Cerebellum (tissue), 4 donors: ENCODE measurements at places on chromosomes 3 and 15. TPM values are rescaled to one million over a fixed set of nuclear protein-coding genes. Genes with fewer than 3 reads are reported as not detected.

- DNase-seq = no peak
Observed at GRCh38 chr15:94631608-94632007, 400.2 kb downstream of the MCTP2 start.

GRCh38 chr3:52645549-52645948, 40.2 kb downstream of the PBRM1 start:
- DNase-seq = no peak

The TUSC7 gene
- total RNA-seq = not detected

The PARP15 gene
- 0.36 TPM for total RNA-seq

- peak; percentile 70 for DNase-seq
Observed at GRCh38 chr3:192566706-192567290, 160.5 kb downstream of the FGF12 start.

GRCh38 chr15:41655716-41656115, 4.5 kb upstream of the MGA start:
- DNase-seq = no peak

DNA sequence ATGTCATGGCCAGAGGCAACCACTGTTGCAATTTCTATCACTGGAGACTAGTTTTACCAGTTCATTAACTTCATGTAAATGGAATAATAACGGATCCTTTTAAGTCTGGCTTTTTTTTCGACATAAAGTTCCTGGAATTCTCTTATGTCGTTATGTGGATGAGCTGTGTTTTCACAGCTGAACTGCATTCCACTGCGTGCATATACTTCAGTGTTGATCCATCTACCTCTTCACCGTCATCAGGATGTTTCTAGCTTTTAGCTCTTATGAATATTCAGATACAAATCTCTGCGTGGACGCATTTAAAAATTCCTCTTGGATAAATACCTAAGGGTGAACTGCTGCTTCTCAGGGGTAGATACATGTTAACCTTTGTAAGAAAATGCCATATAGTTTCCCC, 15.6 kb upstream of the CYFIP1 start:
- DNase-seq = no peak

DNA sequence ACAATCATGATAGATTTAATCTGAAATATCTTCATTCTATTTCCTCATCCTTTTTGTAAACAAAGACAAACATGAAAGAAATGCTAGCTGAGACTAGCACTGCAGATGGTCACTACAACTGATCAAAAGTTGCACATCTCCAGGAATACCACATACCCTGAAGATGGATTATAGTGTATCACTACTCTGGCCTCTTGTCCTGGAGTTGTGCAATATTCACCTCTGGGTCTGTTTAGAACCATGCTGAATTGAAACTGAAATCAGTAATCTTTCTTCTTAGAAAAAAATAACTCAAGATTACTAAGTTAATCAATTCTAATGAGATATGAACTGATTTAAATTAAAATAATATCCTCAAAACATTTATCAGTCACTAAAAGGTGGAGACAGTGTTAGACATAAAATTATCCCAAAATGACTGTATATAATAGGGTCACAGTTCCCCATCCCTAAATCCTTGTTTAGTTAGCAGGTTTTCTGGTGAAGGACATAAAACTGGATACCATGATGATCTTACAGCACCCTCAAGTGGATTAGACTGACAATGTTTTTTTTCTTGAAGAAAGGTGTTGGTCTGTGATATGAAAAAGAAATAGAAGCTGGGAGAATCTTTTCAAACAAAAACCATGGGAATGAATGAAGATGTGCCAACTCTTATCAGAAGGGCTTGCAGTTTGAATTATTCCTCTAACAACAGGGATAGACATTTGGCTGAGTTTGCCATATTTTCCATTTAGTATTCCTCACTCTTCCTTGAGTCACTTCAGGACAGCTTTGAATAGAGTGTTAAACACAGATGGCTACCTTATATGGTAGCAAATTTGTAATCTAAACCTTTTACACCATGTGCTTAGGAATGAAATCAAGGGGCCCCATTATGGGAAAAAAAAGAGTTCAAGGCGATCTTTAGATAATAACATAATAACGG, 7.1 kb upstream of the TTC14 start:
- no peak for DNase-seq

The FSIP1 gene
- 6.1 TPM for total RNA-seq

GRCh38 chr3:153670577-153670976, 450.6 kb upstream of the ARHGEF26 start:
- DNase-seq = no peak

GRCh38 chr15:64755427-64755940, 19.9 kb downstream of the RBPMS2 start:
- DNase-seq = no peak

DNA sequence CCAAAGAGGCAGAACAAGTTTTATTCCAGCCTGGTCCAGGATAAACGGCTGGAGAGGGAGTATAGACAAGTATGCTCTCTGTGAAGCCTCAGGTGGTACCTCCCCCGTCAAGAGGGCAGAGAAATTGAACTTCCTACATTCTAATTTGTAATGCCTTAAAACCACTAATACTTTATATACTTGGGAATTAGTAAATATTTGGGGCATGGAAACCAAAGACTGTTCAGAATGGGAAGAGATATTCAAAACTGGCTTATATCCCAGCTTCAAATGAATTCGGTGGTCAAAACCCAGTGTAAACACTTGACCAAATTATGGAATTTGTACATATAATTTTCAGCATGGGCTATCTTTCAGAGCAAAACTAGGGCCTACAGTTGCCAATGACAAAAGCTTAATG, 122.6 kb downstream of the FBN1 start:
- DNase-seq = no peak

DNA sequence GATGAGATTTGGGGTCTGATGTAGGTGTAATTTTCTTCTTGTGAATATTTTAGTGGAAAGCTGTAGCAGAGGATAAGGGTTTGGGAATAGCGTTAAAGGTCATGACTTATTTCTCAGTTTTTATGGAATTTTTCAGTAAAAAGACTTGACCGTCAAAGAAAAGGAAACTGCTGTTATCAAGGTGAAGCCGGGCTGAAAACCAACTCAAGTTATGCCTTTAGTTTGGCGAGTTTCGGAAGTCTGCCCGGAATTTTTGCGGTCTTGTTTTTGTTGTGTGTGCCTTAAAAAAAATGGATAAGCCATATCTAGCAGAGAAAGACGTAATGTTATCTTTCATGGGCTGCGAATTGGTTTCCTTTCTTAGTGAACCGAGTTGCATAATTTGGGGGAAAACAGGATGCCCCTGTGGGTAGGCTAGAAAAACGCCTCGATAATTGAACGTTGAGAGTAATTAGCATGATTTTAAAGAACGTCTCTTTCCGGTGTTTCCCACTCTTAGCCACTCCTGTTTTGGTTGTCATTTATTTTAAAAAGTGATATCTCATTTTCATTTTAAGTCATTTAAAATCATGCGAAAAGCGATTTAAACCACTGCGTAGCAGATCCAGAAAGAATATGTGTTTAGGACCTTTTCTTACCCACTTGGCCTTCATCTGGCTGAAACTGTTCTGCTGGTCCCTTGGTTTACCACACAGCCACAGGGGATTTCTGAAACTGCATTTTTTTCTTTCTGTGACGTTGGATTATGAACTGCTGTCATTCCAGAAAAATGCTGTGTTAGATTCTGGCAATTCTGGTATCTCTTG, 1.1 kb downstream of the NFKBIZ start:
- DNase-seq = no peak
